ENCODE measurements at places on chromosomes 16 and 17.

DNA sequence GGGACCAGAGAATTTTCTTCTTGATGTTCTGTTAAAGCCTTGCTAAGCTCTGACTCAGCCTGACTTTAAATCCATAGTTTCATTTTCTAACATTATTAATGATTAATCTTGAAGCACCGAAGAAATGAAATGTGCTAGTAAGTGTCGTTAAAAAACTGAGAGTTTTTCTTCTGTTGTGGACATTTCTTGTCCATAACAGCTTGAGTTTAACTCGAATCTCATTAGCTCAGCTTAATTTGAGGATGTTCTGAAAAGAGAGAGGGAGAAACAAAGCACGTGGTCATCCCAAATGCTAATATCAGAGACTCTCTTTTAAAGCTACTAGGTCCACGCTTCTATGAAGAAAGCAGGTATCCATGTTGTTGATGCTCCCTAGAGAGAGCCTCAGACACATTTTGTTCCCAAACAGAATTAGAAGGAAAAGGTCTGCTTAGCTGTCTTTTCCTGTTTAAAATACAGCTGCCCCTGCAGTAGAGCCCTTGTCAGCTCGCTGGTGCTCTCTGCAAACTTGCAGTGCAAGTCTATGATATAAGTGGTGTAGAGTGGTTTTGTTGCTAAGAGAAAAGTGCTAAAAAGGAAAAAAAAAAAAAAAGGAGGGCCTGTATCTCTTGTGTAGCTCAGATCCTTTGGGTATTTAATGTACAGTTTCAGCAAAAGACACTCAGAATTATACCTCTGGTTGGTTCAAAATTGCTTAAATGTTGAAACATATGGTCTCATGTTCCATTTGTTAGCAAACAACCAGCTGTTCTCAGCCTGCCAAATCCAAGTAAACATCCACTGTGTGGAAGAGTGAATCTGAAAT is 191.1 kb upstream of the TBX2 start:
- DNase-seq, result no peak

DNA sequence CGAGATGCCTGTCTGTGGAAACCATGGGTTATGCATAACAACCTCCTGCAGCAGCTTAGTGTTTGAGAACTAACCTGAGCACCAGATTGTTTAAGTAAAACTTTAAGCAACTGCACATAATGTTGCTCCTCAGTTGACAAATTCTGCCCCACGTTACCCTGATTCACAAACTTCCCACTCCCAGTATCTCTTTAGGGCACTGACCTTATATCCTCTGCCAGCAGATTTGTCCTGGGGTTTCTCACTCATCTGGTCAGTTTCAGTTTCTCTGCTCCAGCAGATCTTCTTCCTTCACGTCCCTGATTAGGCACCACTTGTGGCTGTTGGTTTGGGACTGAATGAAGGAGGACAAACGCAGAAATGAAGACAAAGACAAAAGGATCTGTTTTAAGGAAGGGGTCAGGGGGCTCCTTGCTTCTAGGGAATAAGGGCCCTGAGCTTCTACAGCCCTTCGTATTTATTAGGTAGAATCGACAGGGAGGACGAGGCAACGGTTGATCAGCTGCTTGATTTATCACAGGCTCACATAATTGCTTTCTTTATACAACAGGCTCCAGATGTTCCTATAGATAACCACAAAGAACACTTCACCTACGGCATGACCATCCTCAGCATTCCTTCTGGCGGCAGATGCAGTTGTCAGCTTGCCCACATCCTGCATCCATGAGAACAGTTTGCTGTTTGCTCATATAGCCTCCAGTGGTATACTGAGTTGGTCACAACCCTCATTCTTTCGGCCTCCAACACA is 13.5 kb upstream of the ZNF689 start:
- DNase-seq, result no peak

DNA sequence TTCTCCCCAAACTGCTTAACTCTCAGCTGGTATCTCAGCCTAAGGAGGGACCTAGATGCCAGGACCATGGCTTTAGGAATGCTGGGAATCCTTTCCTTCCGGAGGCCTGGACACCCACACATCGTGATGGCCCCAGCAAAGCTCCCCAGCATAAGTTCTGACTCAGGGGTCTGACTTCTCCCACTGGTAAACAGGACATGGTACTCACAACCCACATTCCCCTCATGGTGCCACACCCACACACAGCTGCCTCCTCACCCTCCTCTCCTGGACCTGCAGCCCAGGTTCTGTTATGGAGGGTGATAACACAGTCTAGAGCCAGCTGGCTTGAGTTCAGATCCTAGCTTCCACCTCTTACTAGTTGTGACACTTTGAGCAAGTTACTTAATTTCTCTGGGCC is 719 bp upstream of the RNF227 start:
- no peak for DNase-seq

DNA sequence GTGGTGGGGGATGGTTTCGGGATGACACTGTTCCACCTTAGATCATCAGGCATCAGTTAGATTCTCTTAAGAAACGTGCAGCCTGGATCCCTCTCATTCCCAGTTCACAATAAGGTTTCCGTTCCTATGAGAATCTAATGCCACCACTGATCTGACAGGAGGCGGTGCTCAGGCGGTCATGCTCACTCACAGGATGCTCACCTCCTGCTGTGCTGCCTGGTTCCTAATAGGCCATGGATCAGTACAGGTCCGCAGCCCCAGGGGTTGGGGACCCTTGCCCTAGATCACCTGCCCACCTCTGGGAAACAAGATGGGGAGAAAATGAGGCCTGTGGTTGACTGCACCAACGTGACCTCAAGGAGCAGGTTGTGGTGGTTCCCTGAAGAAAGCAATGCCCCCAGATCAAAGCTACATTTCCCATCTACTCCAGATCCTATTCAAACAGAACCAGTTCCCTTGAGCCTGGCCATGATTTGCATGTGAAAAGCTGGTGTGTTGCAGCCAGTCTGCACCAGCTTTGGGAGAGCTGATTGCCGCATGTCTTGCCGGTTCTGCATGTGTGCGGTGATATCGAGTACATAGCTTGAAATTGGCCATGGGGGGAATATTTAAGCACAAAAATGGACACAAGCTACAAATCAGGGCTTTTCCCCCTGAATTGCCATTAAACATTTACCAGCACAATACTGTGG is 183.2 kb upstream of the HSBP1 start:
- no peak for DNase-seq

DNA sequence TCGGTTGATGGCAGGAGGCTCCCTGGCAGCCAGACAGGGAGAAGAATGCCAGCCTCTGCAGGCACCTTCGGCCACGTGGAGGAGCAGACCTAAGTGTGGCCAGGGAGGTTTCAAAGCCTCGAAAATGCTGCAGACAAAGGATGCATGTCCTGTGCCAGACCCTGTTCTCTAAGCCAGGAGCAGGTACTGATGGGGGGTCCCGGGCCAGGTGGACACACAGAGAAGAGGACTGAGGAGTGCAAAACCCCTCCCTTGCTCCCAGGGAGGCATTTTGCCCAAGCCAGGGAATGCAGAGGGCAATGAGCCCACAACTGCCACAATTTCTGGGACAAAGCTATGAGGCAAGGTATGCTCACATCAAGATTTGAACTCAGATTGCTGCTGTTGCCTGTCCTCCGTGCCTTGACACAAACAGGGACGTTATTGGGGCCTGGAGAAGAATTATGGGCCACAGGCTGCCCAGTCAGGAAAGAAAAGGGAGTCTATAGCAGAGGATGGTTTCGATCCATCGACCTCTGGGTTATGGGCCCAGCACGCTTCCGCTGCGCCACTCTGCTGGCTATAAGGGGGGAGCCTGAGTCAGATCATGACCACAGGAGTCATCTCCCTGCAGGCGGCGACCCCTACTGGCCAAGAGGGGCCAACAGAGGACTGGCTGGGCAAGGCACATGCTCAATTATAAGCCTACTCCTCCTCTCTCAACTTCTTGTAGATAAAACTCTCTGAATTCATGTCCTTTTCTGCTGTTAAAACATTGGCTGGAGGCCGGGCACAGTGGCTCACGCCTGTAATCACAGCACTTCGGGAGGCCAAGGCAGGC is 25.1 kb upstream of the FOXK2 start:
- peak; percentile 61 for DNase-seq

GRCh38 chr16:55351936-55352335 is 27.9 kb downstream of the IRX6 start:
- DNase-seq, result no peak

Measured in NCI-H187 (cell line).